ENCODE measurements at places on chromosomes 7 and 10.

DNA sequence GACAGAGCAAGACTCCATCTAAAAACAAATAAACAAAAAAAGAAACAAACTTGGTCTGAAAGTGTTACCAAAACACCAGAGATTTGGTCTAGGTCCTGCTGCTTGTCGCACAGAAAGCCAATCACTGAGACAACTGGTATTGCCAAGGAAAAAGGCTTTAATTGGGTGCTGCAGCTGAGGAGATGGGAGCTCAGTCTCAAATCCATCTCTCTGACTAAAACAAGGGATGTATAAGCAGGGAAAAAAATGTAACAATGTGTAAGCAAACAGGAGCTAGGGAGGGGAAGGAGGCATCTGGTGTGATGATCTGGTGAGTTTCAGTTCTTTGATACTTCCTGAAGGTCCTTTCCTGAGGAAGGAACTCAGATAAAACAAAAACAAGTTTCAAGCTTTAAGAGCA is 8.4 kb upstream of the PDIA4 start:
- no peak for DNase-seq

GRCh38 chr10:16566202-16566805 is 44.6 kb upstream of the C1QL3 start:
- DNase-seq: peak; percentile 4

GRCh38 chr7:95951531-95951930 is 179.2 kb downstream of the DYNC1I1 start:
- DNase-seq: no peak

GRCh38 chr10:50420196-50420595 is 168.9 kb upstream of the ASAH2 start:
- DNase-seq: no peak

DNA sequence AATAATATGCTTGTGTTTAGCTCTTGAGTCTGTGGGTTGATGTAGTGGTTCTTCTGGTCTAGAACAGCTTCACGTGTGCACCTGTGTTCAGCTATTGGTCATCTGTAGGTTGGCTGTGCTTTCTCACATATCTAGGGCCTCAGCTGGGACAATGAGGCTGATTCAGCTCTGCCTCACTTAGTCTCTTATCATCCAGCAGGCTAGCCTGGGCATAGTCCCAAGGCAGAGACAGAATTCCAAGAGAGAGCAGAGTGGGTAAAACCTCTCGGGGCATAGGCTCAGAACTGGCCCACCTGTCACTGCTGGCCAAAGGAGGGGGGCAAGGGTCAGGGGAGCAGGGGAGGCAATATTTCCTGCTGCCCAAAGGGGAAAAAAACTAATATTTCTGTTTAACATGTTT is 32.0 kb upstream of the MXI1 start:
- no peak for DNase-seq

GRCh38 chr7:2567679-2568278 is 9.0 kb downstream of the IQCE start:
- DNase-seq: peak; percentile 58

DNA sequence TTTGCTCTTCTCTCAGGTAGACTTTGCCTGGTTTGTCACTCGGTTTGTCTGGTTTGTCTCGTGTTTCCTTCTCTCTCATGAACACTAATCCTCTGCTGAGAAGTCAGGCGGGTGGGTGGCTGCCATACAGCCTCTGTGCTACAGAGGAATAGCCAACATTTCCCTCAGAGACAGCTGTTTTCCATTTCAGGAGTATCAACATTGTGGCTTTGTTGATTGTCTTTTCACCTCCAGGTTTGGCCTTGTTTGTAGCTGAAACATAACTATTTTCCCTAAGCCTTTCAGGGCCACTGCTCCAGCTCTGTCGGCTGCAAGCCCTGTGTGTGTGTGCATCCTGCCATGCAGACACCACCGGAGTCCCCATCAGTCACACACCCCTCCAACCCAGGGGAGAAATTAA is 122.8 kb downstream of the BAMBI start:
- no peak for DNase-seq

DNA sequence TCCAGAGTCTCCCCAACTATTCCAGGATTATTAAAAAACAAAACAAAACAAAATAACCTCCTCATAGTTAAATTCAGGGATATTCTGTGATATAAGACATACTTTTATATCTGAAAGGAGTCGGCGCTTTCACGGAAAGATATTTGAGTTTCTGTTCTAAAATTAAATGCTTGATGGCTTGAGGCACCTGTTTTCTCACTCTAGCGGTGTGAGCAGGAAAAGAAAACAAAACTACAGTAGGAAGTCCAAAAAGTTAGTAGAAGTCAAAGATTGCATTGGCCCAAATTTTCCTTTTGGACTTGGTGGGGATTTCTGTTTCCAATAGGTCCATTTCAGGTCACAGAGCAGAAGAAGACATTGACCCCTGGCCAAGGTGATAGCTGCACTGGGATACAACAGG is 716.1 kb upstream of the POT1 start:
- DNase-seq: no peak

- DNase-seq: no peak
These were observed 50.9 kb upstream of the PAPSS2 start for GRCh38 chr10:87608756-87609155.

GRCh38 chr10:30059209-30060107 is at the start of gene JCAD:
TSS of gene JCAD (minus strand) at chr10:30059586. CDS start at chr10:30047812, 11,774 bp downstream.
- peak; percentile 71 for DNase-seq

DNA sequence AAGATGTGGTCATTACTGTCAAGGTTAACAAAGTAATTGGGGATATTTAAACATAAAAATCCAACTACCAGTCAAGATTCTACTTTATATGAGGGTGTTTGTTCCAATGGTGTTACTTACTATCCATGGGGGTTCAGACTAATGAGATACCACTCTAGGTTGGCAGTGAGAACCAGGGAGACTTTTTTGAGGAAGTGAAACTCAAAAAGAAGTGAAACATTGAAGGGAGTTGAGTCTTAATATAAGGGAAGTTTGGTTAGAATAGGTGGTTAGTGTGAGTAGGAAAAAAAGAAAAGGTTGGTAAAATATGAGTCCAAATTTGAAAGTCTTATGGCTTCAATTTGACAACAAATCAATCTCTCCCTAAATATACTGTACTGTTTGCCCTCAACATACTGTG is 123.6 kb upstream of the ANK3 start:
- DNase-seq: peak; percentile 23

- DNase-seq: no peak
These were observed 89.3 kb downstream of the HIP1 start for GRCh38 chr7:75649462-75649861.

DNA sequence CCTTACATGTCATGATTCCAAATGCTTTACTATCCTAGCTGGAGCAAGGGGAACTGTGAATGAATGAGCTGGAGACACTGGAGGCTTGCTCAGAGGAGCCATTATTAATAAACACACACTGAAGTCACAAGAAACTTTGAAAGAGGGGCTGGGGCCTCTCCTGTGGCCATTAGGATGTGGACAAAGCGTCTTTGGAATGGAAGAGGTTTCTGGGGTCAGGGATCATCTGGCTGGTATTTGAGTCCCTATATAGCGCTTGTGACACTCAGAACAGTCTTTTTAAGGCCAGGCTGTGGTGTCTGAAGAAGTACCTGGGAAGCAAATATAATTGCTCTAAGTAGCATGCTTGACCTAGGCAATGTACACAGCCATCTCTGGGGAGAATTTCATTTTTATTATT is 193.0 kb downstream of the JCAD start:
- no peak for DNase-seq

- no peak for DNase-seq
These were observed 875.0 kb downstream of the REEP3 start for GRCh38 chr10:64396105-64396708.

- peak; percentile 32 for DNase-seq
These were observed 100.9 kb upstream of the CHST15 start for GRCh38 chr10:124194199-124194824.

DNA sequence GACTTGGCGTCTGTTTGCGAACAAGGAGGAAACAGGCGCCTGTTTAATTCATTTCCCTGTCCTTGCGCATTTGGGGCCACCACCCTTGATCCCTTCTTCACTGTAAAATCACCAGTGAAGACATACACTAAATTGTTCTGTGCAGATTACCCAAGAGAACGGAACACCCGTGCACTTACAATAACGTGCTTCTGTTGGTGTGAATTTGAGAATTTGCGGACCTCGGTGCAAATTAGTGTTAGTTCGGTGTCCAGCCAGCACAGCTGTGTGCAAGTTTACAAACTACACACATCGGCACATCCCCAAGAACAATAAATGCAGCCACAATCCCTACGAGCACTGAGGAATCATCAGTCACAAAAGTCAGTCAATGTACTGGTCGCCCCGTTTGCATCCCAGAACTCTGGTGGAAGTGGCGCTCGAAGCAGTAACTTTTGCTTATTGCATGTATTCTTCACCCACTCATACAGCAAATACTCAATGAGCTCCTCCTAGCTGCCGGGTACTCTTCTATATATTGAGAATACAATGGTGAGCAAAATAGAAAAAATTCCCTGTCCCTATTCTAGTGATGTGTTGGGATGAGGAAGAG is 786 bp upstream of the CNOT4 start:
- DNase-seq: peak; percentile 26

- no peak for DNase-seq
These were observed 7.3 kb downstream of the KMT2E start for GRCh38 chr7:105021352-105021751.

- no peak for DNase-seq
These were observed 33.6 kb downstream of the KIAA1217 start for GRCh38 chr10:24242562-24242961.

DNA sequence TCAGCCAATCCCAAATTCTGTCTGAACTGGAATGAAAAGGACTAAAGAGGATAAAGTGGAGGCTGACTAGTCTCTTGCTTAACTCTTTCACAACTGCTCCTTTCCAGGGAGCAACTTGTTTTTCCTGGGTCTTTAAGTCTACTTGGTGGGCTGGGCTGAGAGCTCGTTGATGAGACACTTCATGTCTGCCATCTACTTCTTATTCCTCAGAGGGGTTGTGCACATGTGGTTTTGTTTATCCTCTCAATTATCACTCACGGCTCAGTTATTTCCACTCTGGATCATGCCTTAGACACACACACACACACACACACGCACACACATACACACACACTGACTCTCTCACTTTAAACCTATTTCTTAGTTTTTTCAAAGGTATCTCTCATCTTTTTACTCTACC is 298.6 kb upstream of the MTPN start:
- DNase-seq: no peak

GRCh38 chr7:115047958-115048720 is 126.2 kb downstream of the MDFIC start:
- DNase-seq: no peak

- DNase-seq: no peak
These were observed 18.0 kb downstream of the CHST15 start for GRCh38 chr10:124075231-124075955.

DNA sequence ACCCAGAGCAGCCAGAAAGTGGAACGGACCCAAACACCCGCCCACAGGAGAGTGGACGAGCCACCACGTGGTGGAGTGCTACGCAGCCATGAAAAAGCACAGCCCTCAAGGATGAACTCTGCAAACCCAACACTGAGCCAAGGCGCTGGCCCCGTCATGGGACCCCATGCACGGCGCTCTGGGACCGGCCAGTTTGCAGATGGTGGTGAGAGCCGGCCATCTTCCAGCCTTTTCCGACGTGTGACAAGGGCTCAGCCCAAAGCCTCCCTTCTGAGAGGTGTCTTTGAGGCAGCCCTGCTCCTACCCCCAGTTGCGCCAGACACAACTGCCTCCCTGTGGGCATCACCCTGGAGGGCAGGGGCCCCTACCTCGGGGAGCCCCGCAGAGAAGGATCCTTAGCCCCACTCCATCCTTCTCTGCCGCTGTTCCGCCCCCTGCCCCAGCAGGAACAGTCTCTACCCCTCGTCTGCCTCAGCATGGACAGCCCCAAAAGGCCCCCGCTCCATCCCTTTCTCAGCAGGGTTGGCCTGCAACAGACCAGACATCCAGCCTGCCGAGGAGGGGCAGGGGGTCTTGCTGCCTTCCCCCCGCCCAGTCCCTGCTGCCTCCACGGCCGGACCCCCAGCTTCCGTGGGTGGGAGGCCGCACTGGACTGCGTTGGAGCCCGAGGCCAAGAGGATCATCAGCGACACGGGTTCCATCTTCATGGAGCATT is 75.7 kb downstream of the MICALL2 start:
- DNase-seq: no peak

DNA sequence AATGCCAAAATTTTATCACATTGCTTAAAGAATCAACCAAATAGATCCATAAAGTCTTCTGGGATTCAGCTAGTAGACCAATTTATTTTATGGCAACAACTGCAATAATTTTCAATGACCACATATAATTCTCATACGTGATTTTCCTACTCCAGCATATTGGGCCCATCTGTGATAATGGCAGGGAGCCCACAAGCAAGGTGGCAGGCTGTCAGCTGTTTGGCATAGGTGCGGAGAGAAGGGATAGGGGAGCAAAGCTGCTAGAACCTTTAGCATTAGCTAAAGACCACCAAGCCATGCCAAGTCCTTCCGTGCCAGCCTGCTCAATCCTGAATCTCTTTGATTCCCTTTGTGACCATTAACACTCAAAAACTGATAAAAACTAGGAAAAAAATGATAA is 721.2 kb downstream of the XPNPEP1 start:
- DNase-seq: no peak

DNA sequence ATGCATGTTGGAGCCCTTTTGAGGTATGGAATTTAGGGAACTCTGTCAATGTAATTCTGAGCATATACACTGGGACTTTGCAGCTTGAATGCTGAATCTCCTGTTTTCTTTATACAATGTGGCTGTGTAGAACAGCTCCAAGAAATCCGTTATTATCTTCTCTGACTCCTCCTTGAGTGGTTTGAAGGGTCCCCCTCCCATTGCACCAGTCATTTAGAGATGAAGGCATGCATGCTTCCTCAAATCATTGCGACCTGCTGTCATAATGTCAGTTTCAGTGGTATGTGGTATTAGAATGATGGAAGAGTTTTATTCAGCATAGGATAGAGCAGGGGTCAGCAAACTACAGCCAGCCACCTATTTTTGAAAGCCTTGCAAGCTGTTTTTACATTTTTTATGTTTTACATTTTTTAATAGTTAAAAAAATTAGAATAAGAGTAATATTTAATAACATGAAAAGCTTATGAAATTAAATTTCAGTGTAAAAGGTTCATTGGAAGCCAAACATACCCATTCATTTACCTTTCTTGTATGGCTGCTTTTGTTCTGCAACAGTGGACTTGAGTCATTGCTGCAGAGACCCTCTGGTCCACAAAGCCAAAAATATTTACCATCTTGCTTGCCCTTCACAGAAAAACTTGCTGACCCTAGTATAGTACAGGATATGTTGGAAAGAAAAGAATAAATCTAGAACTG is 8.1 kb downstream of the STK17A start:
- DNase-seq: no peak

GRCh38 chr10:131461093-131461492 is 149.6 kb upstream of the TCERG1L start:
- no peak for DNase-seq

- DNase-seq: no peak
These were observed 92.4 kb upstream of the TCERG1L start for GRCh38 chr10:131403936-131404335.
